ENCODE measurements at places on chromosomes 11 and 22. TPM values are rescaled to one million over a fixed set of nuclear protein-coding genes. Genes with fewer than 3 reads are reported as not detected.

The OR4D5 gene
- not detected for total RNA-seq

The FAT3 gene
- total RNA-seq: 0.33 TPM

The SLC1A2 gene
- 0.21 TPM for total RNA-seq

The DDTL gene
- total RNA-seq: not detected

The CSNK2A3 gene
- 2.6 TPM for total RNA-seq

The ZNF215 gene
- 12.8 TPM for total RNA-seq

The CNIH2 gene
- 9.3 TPM for total RNA-seq

The GALNT18 gene
- 8.6 TPM for total RNA-seq

The IFITM10 gene
- 18.0 TPM for total RNA-seq

The ATF4 gene
- total RNA-seq: 177 TPM

The PRODH gene
- total RNA-seq: 1.4 TPM

The CDC42EP2 gene
- total RNA-seq: 8.1 TPM

The MRPL40 gene
- total RNA-seq: 36.3 TPM

The GLYATL2 gene
- not detected for total RNA-seq

The PLAAT5 gene
- not detected for total RNA-seq

The TRIM34 gene
- 1.5 TPM for total RNA-seq

The C11orf16 gene
- 0.15 TPM for total RNA-seq

The OR52A1 gene
- total RNA-seq: not detected

The BACE1 gene
- 4.9 TPM for total RNA-seq

The SCGB1D2 gene
- total RNA-seq: 0.85 TPM

The CARD10 gene
- 43.1 TPM for total RNA-seq

The USP2 gene
- 3.1 TPM for total RNA-seq

The CTSW gene
- not detected for total RNA-seq

The TMEM45B gene
- 2.6 TPM for total RNA-seq

The MMP27 gene
- total RNA-seq: not detected

The SCGB1C1 gene
- not detected for total RNA-seq

The KDELR3 gene
- total RNA-seq: 11.6 TPM

The NXPE1 gene
- total RNA-seq: not detected

The TPCN2 gene
- total RNA-seq: 20.6 TPM

The SPTBN2 gene
- 7.3 TPM for total RNA-seq

The KRTAP5-7 gene
- not detected for total RNA-seq

The BTBD18 gene
- total RNA-seq: not detected

The HOATZ gene
- total RNA-seq: not detected

The DRD4 gene
- total RNA-seq: 0.95 TPM

Data from Panc1 (cell line).